ENCODE measurements at places on chromosomes 2 and 18. TPM values are rescaled to one million over a fixed set of nuclear protein-coding genes. Genes with fewer than 3 reads are reported as not detected.

DNA sequence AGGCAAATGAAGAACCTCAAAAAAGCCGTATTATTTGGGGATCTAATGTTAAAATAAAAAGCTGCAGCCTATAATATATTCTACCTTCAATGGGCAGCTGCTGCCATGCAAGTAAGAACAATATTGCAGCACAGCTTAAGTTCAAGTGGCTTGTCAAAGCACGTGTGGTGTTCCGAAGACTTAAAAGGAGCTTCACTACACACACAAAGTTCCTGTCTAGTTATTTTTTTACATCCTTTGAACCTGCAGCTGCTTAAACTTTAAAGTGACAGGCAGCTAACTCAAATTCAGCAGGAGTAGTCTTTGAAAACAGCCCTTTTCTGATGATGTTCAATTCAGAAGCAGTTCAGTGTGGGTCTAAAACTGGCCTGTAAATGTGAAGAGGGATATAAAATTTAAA, 85.8 kb upstream of the XIRP2 start:
- H3K27me3 ChIP-seq, result no peaks in the 10 kb centered on the region
- DNase-seq, result no peak
- H3K27ac ChIP-seq, result no peak overlapping the region
- no peak overlapping the region for H3K4me3 ChIP-seq

Gene D2HGDH
- 27.5 TPM for total RNA-seq

GRCh38 chr2:21392649-21393048, 268.9 kb downstream of the TDRD15 start:
- no peak overlapping the region for H3K27ac ChIP-seq
- no peak overlapping the region for H3K4me3 ChIP-seq
- DNase-seq, result no peak
- H3K36me3 ChIP-seq, result no peaks in the 10 kb centered on the region
- H3K27me3 ChIP-seq, result no peaks in the 10 kb centered on the region

- DNase-seq, result no peak
- no peaks in the 10 kb centered on the region for H3K27me3 ChIP-seq
- peak overlapping the region; percentile 92 for H3K27ac ChIP-seq
- peak overlapping the region; percentile 99 for H3K4me3 ChIP-seq
- H3K36me3 ChIP-seq, result peaks cover 14% of the 10 kb centered on the region
These were observed 590 bp downstream of the MDH1 start for GRCh38 chr2:63589148-63589958.

Gene HOXD13
- total RNA-seq, result not detected

- no peak overlapping the region for H3K4me3 ChIP-seq
- no peaks in the 10 kb centered on the region for H3K4me1 ChIP-seq
- DNase-seq, result no peak
- peaks cover 4% of the 10 kb centered on the region for H3K27me3 ChIP-seq
- H3K36me3 ChIP-seq, result no peaks in the 10 kb centered on the region
These were observed 256.1 kb downstream of the LTBP1 start for GRCh38 chr2:33202641-33203522.

Gene SLC25A52
- not detected for total RNA-seq

DNA sequence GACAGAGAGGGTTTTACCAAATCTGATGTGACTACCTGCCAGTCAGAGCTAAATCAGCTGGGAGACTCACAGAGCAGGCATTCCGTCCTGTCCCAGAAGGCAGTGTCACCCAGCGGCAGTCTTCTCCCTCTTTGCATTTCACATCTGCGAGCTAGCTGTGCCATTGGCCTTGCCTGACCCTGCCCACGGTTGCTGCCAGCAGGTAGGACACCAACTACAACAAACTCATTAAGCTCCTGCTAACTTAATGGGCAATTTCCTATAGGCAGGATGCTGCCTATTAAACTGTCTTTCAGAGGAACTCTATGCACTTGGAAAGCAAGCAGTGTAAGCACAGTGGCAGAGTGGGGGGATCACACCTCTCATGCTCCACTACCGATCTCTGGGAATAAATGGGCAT, 116.4 kb upstream of the CAPN13 start:
- no peaks in the 10 kb centered on the region for H3K36me3 ChIP-seq
- H3K27ac ChIP-seq, result no peak overlapping the region
- no peaks in the 10 kb centered on the region for H3K27me3 ChIP-seq
- DNase-seq, result no peak
- H3K4me1 ChIP-seq, result no peaks in the 10 kb centered on the region
- H3K4me3 ChIP-seq, result no peak overlapping the region

Gene TSGA10
- total RNA-seq, result 7.0 TPM

DNA sequence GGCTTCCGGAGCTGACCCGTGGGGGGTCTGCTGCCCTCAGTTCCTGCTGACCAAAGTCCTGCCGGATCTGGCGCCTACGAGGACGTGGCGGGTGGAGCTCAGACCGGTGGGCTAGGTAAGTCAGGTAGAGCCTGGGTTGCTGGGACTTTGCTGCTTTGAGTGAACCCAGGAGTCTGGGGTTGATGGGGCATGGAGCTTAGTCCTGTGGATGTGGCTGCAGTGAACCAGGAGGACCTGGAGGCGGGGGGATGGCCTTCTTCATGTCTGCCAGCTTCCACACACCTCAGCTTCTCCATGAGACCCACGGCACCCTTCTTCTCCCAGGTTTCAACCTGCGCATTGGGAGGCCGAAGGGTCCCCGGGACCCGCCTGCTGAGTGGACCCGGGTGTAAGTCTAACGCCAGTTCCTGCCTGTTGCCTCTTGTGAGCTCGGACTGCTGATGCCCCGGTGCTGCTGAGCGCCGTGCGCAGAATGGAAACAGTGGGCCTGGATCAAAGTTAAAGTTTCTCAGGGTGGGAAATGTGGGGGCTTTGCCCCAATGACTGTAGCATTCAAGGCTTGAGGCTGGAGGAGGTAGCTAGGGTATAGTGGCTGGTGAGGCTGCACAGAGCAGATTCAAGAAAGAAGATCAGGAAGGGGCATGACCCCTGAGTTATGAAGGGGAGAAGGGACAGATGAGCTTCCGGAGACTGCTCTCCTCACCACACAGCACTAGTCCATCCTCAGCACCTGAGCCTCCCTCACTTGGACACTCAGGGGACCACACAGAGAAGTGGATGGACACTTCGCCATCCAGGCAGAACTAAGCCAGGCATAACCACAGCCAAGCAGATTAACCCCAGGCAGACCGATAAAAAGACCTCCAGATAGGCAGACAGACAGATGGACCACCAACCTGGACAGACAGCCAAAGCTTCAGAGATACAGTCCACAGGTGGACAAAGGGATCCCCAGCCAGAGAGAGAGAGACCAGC, 17.3 kb downstream of the PTPN18 start:
- peaks cover 49% of the 10 kb centered on the region for H3K36me3 ChIP-seq
- H3K27me3 ChIP-seq, result no peaks in the 10 kb centered on the region
- H3K4me1 ChIP-seq, result peaks cover 63% of the 10 kb centered on the region
- peak overlapping the region; percentile 87 for H3K4me3 ChIP-seq
- DNase-seq, result no peak

GRCh38 chr2:226835420-226835795, 446 bp upstream of the RHBDD1 start:
- peaks cover 55% of the 10 kb centered on the region for H3K4me1 ChIP-seq
- peak overlapping the region; percentile 99 for H3K27ac ChIP-seq
- H3K4me3 ChIP-seq, result peak overlapping the region; percentile 92
- DNase-seq, result no peak
- H3K36me3 ChIP-seq, result peaks cover 30% of the 10 kb centered on the region

Gene NCKAP5
- not detected for total RNA-seq

GRCh38 chr2:10284108-10284870, 18.4 kb upstream of the HPCAL1 start:
- no peaks in the 10 kb centered on the region for H3K27me3 ChIP-seq
- H3K27ac ChIP-seq, result no peak overlapping the region
- no peaks in the 10 kb centered on the region for H3K36me3 ChIP-seq
- DNase-seq, result no peak

DNA sequence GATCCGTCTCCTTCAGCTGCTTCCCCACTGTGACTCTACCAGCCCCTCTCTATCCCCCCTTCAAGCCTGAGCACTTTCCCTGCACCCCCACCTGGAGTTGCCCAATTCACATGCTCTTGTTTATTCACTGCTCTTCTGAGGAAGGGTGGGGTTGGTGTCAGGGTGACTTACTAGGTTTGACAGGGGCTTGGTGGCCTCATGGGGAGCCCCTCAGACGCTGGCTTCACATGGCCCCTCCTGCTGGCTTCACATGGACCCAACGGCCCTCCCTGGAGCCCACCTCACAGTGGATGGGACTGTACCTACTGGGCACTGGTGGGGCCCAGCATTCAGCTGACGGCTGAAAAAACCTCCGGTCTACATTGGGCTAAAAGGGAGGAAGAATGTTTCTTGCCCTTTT, 16.7 kb upstream of the MRPL33 start:
- H3K4me3 ChIP-seq, result no peak overlapping the region
- peaks cover 7% of the 10 kb centered on the region for H3K27me3 ChIP-seq
- no peaks in the 10 kb centered on the region for H3K36me3 ChIP-seq
- H3K4me1 ChIP-seq, result peaks cover 14% of the 10 kb centered on the region

Gene ATP6V1B1
- total RNA-seq, result not detected

DNA sequence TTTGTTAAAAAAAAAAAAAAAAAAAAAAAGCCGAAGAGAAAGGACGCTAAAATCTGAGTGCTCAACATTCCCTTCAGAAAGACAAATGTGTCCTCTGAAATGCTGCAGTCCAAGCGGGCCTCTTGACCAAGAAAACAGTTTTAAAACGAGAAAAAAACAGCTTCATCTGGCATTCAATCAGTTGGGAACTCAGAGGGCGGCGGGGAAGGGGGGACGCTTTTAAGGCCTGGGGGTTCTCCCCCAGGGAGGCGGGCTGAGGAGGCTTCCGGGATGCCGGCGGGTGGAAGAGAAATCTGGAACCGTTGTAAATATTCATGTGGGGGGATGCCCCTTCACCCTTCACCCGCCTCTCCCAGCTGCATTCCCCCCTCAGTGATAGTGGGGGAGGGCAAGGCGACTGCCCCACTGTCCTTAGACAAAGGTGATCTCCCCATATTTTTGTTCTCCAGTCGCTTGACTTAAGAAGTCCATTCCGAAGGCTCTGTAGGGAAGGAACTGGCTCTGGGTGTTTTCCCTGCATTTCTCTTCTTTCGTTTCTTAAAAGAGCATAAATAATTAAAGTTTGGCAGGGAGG, 3.3 kb upstream of the HOXD11 start:
- no peak for DNase-seq
- H3K36me3 ChIP-seq, result peaks cover 3% of the 10 kb centered on the region
- H3K4me3 ChIP-seq, result no peak overlapping the region

- no peaks in the 10 kb centered on the region for H3K36me3 ChIP-seq
- DNase-seq, result no peak
- no peak overlapping the region for H3K4me3 ChIP-seq
- H3K27me3 ChIP-seq, result peaks cover 3% of the 10 kb centered on the region
These were observed 103.7 kb downstream of the CYP26B1 start for GRCh38 chr2:72043985-72044384.

GRCh38 chr2:56681659-56682396, 498.0 kb downstream of the CCDC85A start:
- H3K27ac ChIP-seq, result no peak overlapping the region
- no peaks in the 10 kb centered on the region for H3K4me1 ChIP-seq
- H3K36me3 ChIP-seq, result no peaks in the 10 kb centered on the region
- H3K4me3 ChIP-seq, result no peak overlapping the region
- DNase-seq, result no peak

Gene VWA3B
- total RNA-seq, result not detected

Measured in activated CD4-positive, alpha-beta memory T cell treated with anti-CD3 and anti-CD28 coated beads for 36 hours (primary cell).